ENCODE measurements at places on chromosomes 1 and 21.

- DNase-seq: no peak
Measured at GRCh38 chr1:63693944-63694571, 79.8 kb upstream of the ROR1 start.

GRCh38 chr1:6308449-6308848, 47.6 kb upstream of the GPR153 start:
- DNase-seq: no peak

- DNase-seq: no peak
Measured at GRCh38 chr1:43998000-43998378, 6.6 kb downstream of the CCDC24 start.

GRCh38 chr1:30419831-30420230, 303.6 kb downstream of the MATN1 start:
- DNase-seq: no peak

GRCh38 chr1:84352298-84353106, 45.8 kb upstream of the DNASE2B start:
- DNase-seq: no peak

DNA sequence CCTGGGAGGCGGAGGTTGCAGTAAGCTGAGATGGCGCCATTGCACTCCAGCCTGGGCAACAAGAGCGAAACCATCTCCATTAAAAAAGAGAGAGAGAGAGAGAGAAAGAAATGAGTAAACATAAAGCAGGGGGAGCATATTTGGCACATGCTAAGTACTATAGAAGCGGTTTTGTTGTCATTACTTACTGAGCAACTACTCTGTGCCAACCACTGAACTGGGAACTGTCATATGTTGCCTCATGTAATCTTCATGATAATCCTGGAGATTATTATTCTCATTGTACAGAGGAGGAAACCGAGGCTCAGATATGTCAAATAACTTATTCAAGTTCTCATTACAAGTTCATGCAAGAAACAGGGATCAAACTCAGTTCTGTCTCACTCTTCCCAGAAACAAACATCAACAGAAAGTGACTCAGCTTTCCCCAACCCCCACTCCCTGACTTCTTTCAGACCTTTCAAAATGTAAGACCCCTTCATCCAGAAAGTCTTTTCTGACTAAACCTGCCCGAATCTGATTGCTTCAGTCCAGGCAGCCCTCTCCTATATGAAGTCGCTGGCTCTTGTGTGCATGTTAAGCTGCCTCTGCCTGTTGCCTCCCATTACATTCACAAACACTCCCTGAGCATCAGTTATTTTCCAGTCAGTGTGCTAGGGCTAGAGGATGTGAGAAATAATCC, 23.5 kb downstream of the LAMB3 start:
- no peak for DNase-seq

GRCh38 chr1:37094302-37094701, 60.0 kb upstream of the GRIK3 start:
- DNase-seq: no peak

DNA sequence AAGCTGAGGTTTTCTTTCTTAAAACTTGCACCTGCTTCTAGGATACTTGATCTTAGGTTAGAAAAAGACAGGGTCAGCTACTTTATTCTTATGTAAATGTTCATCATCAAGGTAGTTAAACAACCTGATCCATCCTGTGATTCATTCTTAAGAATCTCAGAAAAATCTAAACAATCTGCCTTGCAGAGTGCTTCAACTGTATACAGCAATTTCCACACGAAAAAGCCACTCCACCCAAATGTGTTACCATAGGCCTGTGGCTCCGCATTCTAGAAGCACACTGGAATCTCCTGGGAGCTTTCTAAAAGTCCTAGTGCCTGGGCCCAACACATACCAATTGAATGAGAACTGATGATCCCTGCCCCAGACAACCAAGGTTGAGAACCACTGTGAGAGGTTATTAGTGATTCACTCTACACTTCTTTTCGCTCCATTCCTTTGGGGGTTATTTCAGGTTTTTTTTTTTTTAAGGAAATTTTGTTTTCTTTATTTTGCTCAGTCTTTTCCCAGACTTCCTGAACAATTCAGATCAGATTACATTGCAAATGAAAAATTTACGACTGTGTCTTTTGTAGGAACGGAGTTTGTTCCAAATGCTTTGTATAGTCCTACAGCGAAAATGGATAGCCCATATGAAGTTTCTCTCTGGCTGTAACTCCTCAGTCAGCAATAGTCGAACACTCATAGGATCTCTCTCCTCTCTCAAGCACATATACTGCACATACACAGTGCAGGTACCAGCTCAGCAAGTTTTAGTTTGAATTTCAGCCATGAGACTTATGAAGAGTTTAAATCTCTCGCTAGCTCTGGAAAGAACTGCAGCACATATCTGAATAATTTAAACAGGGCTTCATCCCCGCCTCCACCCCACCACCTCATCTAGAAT, 16.1 kb downstream of the SMYD2 start:
- DNase-seq: no peak
